ENCODE measurements at places on chromosomes 16 and 17.

- DNase-seq = no peak
Observed at GRCh38 chr16:59216291-59216690, 482.2 kb upstream of the GOT2 start.

DNA sequence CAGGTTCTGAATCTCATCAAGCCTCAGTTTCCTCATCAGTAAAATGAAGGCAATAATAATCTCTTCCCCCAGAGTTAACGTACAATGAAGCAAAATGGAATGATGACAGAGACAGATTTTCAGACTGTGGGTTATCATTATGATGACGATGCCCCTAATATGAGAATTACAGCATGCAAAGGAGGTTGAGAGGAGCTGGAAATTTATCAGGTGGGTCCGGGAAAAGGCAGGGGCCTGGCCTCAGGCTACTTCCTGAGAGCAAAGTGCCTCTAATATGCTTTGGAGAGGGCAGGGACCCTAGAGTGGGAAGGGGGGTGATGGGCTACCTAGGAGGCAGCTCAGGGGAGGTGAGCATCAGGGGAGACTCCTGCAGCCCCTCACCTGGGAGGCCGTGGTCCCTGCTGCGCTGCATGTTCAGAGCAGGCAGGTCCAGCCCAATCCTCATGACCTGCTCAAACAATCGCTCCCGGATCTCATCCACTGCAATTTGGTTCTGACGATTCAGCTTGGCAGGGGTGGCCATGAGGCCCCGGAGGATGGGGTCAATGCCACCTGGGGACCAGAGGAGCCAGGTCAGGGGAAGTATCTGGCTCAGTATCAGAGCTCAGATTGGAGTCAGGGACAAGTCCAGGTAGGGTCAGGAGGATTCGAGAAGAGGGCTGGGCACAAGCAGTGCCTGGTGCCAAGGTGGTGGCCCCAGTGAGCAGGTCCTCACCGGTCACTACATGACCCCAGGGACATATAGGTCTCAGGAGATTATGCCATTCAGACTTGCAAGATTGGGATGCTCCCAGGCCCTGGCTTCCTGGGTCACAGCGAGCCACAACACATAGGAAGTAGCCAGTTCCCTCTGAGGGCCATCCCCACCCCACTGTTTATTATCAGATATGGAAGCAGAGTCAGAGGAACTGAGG, 8.1 kb downstream of the MPO start:
- DNase-seq = no peak

- DNase-seq = no peak
Observed at GRCh38 chr16:21524068-21524751, 75.2 kb upstream of the METTL9 start.

GRCh38 chr16:3401719-3402397, 843 bp downstream of the ZNF174 start:
- DNase-seq = no peak

- DNase-seq = no peak
Observed at GRCh38 chr17:1953831-1954230, 71.3 kb downstream of the RTN4RL1 start.

- no peak for DNase-seq
Observed at GRCh38 chr16:66948837-66949225, 12.2 kb upstream of the CES3 start.

GRCh38 chr16:67654403-67654911, 5.6 kb downstream of the ACD start:
- no peak for DNase-seq

GRCh38 chr17:74842146-74842598, 17.5 kb downstream of the GRIN2C start:
- DNase-seq = no peak

DNA sequence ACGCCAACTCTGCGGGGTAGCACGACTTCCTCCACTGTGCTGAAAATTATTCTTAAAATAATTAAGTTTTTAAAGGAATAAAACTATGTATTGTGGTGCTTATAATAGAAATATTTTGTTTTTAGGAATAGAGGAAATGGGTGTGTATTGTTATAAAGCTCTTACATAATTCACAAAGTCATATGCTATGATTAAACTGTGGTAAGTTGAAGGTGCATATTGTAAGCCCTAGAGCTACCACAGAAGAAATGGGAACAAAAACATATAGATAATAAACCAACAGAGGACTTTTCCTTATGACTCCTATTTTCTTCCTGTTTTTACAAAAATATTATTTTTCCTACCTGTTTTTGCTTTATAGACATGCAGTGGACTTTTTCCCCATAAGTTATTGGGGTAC, 4.3 kb upstream of the SLFN11 start:
- DNase-seq = no peak

DNA sequence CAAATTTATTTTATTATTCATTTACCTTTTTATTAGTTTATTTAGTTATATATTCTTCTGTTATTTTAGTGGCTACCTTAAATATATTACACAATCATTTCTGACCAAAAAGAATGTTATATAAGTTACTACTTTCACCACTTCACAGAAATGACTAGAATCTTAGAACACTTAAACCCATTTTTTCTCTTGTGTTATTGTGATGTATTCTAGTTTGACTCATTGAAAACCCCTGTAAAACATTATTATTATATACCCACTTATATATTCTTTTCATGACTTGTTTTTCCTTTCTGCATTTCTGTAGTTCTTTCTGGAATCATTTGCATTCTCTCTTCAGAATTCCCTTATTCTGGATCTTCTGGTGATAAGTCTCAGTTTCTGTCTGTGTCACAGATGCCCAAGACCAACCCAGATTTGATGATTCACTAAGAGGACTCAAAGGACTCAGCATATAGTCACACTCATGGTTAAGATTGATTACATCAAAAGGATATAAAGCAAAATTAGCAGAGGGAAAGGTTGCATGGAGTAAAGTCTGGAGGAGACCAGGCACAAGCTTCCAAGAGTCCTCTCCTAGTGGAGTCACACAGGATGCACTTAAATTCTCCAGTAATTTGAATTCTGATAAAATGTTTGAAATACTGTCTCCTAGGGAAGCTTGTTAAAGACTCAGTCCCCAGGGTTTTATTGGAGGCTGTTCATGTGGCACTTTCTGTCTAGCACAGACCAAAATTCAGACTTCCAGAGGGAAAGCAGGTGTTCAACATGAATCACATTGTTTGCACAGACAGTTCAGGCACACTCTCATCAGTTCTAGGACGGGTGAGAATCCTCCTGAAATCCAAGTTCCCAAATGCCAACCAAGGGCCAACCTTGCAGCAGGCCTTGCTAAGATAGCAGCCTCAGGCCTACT, 7.7 kb downstream of the GINS3 start:
- no peak for DNase-seq

All from transverse colon (tissue), 4 donors.